ENCODE measurements at places on chromosomes 3 and 15. TPM values are rescaled to one million over a fixed set of nuclear protein-coding genes. Genes with fewer than 3 reads are reported as not detected.

Gene FOXP1
- total RNA-seq = 70.2 TPM

Gene FRMD5
- total RNA-seq = 0.20 TPM

Gene STRA6
- total RNA-seq = 1.5 TPM

Gene ITIH1
- total RNA-seq = 0.12 TPM

Gene KLHL40
- not detected for total RNA-seq

Gene MAP2K5
- total RNA-seq = 14.2 TPM

Gene DLG1
- total RNA-seq = 113 TPM

Gene TTC23
- total RNA-seq = 13.9 TPM

Gene AHSG
- total RNA-seq = not detected

Gene KY
- not detected for total RNA-seq

Gene TMEM44
- total RNA-seq = 7.9 TPM

Gene TMEM158
- 3.5 TPM for total RNA-seq

DNA sequence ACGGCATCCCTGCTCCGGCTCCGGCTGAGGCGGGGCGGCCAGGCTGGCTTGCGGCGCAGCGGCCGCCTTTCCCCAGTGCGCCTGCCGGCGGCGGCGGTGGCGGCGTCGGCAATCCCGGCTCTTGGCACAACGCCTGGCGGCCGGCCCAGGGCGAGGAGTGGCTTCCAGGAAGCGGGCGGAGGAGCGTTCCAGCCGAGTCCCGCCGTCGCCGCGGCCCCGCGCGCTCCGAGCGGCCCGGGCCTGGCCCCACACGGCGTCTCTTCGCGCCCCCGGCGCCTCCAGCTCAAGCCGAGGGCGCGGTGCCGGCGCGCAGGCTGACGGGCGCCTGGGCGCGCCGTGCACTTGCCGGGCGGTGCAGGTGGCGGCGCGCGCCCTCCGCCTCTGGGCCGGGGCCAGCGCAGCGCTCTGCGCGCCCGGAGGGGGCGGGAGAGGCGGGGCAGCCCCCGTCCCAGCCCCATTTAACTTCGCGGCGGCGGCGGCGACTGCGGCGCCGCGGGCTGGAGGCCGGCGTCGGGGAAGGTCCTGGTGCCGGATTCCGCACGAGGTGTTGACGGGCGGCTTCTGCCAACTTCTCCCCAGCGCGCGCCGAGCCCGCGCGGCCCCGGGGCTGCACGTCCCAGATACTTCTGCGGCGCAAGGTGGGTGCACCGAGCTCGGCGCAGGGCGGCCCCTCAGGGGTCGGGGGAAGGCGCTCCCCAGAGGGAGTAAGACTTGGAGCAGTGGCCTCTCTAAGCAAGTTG, at the start of gene ADAMTSL3:
Gene ADAMTSL3, plus strand, starts transcription at position 485 of the 740 bp plus-strand sequence. CDS start 1,639 bp downstream, outside the sequence.
- peak; percentile 82 for ATAC-seq

- no peak for ATAC-seq
These were observed 127.0 kb upstream of the CD96 start for GRCh38 chr3:111415018-111415417.

- peak; percentile 90 for ATAC-seq
These were observed 22.1 kb downstream of the TYRO3 start for GRCh38 chr15:41581110-41581509.

DNA sequence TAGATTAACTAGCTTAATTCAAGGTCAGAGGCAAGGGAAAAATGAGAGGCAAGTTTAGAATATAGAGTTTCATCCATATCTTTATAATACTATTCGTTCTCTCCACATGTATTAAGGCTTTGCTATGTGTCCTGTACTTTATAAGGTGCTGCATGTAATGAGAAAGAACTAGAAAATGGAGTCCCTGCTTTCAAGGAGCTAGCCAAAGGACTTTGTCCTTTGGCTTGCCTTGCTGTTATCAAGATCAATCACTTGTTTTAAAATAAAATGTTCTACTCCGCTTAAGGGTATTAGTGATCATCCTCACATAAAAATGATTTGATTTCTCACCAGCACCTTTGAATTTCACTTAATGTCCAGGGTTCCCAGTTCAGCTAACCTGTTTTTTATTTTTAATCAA, 470.9 kb downstream of the WDR72 start:
- no peak for ATAC-seq

DNA sequence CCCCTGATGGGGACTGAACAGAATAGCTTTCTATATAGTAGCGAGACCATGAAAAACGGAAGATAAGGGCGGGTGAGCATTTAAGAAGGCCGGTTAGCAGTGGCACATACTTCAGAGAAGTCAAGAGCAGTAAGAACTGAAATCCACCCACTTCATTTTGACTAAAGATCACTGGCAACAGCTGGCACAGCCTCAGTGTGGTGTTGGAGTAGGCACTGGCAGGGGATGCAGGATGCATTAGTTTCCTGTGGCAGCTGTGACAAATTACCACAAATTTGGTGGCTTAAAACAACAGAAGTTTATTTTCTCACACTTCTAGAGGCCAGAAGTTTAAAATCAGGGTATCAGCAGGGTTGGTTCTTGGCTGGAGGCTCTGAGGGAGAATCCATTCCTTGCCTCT, 176.5 kb downstream of the ADAMTSL3 start:
- ATAC-seq = no peak

DNA sequence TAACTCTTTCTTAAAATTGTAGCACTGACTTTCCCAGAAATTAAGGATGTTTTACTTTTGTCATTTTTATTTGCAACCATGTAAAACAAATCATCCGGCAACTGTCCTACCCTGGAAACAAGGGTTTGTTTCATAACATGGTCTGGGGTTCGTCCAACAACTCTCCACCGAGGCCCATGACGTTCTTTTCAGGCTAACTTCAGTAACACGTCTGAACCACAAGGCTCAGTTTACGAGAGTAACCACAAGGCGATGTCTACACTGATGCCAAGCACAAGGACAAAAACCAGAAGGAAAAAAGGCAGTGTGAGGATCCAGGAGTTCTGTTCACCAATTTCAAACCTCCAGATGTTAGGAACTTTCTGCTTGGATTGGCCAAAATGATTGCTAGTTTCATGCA, 546.1 kb downstream of the NTRK3 start:
- ATAC-seq = no peak

DNA sequence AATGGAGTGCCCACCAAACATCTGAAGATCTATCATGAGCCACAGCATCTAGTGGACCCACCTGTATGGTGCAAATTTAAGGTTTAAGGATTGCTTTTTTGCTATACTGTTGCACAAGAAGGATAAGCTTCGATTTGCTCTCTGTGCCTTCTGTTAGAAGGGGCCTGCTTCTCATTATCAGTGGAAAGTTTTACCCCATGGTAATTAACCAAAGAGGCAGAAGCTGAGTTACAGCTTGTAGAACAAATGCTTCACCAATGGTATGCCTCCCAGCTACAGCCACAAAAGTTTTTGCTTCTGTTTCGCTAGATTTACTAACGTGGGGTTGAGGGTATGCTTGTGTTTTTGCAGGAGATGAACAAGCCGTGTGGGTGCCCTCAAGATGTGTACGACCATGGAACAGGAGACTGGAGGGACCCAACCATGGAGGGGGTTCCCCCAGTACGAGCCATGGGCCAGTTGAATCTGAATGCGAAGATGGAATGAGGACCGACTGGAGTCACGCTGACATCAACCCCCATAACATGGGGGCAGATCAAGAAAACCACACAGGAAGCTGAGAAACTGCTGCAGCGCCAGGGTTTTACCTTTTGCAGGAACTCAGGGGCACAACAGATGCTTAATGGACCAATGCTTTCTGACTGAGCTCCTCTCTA, 43.5 kb downstream of the ACAD9 start:
- no peak for ATAC-seq

- ATAC-seq = no peak
These were observed 180.4 kb downstream of the SMAD6 start for GRCh38 chr15:66882251-66883020.

GRCh38 chr3:24344784-24345439, 149.7 kb downstream of the THRB start:
- no peak for ATAC-seq

DNA sequence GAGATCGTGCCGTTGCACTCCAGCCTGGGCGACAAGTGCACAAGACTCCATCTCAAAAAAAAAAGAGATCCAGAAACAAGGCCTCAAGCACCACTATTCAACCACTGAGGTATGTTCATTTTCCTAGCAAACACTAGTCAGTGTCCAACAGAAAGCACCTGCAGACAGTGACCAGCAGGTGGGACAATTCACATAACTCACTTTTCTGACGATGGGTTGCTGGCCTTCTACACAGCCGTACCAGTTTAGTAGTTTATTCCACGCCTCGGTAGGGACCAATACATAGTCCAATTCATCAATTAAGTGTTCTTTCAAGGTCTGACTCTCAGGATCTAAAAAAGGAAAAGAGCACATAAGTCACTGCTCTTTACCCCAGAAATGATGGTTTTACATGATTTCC, 12.4 kb downstream of the USP4 start:
- ATAC-seq = peak; percentile 26

DNA sequence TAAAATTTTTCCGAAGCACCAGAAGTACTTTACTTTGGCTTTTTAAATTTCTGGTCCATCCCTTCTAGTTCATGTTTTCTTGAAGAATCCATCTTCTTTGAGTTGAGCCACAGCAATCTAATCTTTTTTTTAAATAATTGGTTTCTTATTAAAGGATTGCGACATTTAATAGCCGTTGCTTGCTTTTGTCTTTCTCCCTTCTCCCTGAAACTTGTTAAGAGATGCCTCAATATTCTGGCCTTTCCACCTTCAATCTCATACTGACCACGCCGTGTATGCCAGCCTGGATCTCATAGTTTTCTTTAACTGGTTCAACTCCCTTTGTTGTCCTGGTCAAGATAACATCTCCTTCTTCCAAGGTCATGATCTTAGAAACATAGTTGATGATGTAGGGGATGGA, 18.4 kb upstream of the RPLP1 start:
- no peak for ATAC-seq

DNA sequence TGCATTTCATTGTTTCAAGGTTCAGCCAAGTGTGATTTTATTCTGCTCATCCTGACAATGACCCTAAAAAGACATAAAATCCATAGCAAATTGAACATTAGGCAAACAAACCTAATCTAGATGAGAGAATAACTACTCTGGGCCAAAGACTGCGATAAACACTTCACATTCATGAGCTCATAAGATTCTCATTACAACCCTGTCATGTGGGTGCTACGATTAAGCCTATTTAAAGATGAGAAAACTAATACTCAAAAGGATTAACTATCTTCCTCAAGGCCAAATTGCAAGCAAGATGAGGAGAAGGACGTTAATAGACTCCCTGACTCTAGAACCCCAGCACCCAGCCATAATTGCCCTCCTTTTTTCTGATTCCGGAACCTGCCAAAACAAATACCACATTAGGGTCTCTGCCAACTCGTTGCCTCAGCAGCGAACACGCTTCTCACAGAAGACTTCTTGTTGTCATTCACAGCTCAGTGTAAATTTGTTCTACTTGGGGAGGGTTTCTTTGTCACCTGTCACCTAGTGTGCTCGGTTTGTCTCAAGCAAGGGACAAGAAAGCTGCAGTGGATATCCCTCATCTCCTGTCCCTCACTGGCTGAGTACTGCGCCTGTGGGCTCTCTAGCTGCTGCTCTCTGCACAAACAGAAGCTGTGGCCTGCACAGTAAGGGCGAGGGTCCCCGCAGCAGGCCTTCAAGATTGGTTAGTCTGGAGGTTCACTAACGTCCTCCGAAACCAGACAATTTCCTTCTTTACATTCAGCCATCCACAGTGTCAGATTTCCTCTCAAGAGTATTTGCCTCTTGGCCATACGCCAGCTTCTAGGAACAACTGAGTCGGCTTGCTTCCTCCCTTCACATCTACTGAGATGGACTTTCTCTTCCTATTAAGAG, 200.0 kb upstream of the UBE2E2 start:
- ATAC-seq = no peak

DNA sequence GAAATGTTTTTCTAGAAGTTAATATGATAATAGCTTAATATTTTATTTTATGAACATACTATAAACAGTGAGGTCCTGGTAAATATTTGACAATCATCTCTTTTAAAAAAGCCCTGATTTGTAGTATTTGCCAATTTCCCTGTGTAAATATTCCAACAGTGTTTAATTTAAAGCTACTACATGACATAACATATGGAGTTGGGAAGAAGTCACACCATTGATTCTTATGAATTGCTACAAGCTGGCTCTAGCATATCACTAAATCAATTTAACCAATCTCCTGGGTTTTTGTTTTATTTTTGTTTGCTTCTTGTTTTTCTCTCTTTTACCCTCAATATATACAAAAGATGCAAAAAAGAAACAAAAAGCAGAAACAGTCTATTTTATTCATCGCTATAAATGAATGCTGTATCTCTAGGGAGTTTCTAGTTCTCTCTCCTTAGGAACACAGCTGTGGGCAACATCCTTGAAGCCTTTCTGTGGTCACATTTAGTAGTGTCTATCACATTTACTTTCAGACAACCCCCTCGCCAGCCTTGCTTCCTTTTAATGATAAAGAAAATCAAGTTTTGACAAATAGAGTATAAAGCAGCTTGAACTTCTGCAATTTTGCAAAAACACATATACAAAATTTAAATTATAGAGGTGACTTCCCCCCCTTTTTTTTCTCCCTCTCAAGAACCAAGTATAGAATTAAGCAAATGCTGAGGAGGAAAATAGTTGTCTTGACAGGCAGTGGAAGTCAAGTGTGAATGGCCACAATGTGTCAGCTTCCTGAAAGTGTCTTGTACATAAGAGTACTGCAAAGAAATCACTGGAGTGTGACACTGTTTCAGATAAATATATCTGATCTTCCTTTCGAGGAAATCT, 21.4 kb downstream of the CCR1 start:
- ATAC-seq = peak; percentile 67

Measured in esophagus mucosa (tissue), 1 donor.